ENCODE measurements at places on chromosomes 1 and 21. TPM values are rescaled to one million over a fixed set of nuclear protein-coding genes. Genes with fewer than 3 reads are reported as not detected.

The WNT9A gene
- 6.9 TPM for total RNA-seq

The C1orf185 gene
- not detected for total RNA-seq

The SUSD4 gene
- 0.62 TPM for total RNA-seq

The KDF1 gene
- 0.34 TPM for total RNA-seq

The LCE1B gene
- total RNA-seq: not detected

The CD34 gene
- total RNA-seq: 0.02 TPM

The GPA33 gene
- not detected for total RNA-seq

The GJC2 gene
- 0.52 TPM for total RNA-seq

The TACSTD2 gene
- total RNA-seq: not detected

The CXADR gene
- 9.6 TPM for total RNA-seq

The ANKRD45 gene
- 0.15 TPM for total RNA-seq

The CD101 gene
- total RNA-seq: 0.22 TPM

The MAB21L3 gene
- not detected for total RNA-seq

The CRNN gene
- total RNA-seq: not detected

The HSPB7 gene
- not detected for total RNA-seq

The TAL1 gene
- total RNA-seq: not detected

The CRYBG2 gene
- 1.6 TPM for total RNA-seq

The FCRL1 gene
- total RNA-seq: not detected

The WNT3A gene
- total RNA-seq: 0.05 TPM

The MMEL1 gene
- 0.26 TPM for total RNA-seq

The ZSWIM5 gene
- total RNA-seq: 0.69 TPM

The CLCA1 gene
- total RNA-seq: not detected

The NUP210L gene
- not detected for total RNA-seq

The HPCA gene
- total RNA-seq: 0.42 TPM

The RYR2 gene
- 0.03 TPM for total RNA-seq

The COL11A1 gene
- 2.4 TPM for total RNA-seq

The CFAP141 gene
- not detected for total RNA-seq

Measured in A549 treated with AZD2906 at 1 μM for 4 hours (cell line).